Activated CD8-positive, alpha-beta memory T cell treated with anti-CD3 and anti-CD28 coated beads, Interleukin-2, amount 50 U/mL, for 48 hours (primary cell): ENCODE measurements at places on chromosomes 2 and 18.

DNA sequence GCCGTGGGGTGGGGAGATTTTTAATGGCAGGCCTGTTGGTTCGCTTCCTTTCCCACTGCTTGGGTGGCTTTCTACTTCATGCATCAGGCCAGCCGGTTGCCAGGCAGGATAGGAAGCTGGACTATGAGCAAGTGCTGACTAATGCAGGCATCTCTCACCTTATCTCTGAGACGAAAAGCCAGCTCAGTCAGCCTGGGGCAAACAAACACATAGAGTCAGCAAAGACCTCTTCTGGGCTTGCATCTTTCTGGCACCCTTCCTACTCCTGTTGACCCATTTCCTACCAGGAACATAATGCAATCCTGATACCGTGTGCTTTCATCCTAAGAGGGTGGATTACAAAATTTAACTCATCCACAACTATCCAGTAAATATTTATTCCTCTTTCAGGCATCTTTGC, 416.6 kb upstream of the MEX3C start:
- no peak for DNase-seq

DNA sequence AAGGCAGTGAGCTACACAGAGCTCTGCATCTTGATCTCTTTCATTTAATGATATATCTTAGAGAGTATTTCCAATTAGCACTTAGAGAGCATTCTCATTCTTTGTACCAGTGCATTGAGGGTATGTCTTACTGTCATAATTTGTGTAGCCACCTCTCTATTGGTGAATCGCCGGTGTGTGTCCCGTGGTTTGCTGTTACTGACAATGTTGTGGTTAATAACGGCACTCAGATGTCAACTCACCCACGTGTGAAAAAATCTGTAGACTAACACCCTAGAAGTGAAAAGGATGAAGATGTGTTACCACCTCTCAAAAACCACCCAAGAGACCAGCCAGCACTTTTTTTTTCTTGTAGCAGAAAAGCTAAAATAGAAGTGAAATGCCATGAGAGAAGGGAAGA, 37.1 kb downstream of the TEX51 start:
- no peak for DNase-seq

GRCh38 chr2:239836021-239836765, 188.9 kb downstream of the NDUFA10 start:
- peak; percentile 17 for DNase-seq

GRCh38 chr18:24935896-24936295, 416.1 kb downstream of the ZNF521 start:
- no peak for DNase-seq

DNA sequence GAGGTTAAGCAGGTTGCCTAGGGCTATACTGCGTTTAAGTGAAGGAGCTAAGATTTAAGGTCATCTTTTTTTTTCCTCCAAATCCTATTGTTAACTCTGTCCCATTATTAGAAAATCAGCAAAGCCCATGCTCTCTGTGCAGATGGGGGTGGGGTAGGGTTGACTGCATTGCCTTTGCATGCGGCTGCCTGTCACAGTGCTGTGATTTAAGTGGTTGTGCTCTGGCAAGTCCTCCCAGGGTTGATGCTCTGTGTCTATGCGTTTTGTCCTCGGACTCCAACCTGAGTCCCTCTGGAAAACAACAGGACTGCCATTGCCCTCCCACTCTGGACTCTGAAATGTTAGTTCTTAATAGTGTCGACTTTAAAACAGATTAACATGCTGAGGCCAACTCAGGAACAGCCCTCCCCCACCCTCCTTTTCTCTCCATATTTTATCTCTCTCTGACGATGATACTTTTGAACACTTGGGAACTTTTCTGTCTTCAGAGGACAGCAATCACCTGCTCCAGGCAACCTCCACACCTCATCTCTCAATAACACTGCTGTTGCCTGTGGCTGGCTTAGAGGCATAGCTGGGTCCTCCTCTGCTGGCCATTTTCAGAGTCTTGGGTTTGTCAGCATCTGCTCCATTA, 5.8 kb downstream of the FHOD3 start:
- no peak for DNase-seq

- no peak for DNase-seq
Measured at GRCh38 chr18:53764086-53764485, 460.4 kb downstream of the MBD2 start.

DNA sequence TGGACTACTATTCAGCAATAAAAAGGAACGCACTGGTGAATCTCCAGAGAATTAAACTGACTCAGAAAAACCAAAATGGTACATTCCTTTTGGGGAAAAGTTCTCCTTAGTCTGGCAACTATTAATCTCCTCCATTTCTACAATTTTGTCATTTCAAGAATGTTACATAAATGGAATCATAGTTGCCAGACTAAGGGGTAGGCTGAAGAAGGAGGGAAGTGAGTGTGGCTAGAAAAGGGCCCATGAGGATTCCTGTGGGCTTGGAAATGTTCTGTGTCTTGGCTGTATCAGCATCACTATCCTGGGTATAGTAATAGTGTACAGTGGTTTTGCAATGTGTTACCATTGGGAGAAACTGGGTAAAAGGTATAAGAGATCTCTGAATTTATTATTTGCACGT, 72.4 kb downstream of the ZAP70 start:
- no peak for DNase-seq

DNA sequence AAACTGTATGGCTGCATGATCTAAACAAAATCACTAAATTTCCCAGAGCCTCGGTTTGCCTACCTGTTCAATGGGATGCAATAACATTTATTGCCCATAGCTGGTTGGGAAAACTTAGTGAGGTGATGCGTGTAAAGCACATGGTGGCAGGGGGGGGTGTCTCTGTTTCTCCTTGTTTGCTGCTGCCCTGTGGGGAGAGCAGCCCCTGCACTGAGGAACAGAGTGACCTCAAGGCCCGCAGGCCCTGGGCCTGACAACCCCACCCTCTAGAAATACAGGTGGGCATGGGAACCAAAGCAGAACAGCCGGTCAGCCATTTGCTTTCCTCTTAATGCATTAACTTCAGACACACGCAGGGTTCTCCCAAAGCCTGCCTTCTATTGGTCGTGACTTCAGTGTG, 55.1 kb upstream of the SLC66A3 start:
- DNase-seq: peak; percentile 28

DNA sequence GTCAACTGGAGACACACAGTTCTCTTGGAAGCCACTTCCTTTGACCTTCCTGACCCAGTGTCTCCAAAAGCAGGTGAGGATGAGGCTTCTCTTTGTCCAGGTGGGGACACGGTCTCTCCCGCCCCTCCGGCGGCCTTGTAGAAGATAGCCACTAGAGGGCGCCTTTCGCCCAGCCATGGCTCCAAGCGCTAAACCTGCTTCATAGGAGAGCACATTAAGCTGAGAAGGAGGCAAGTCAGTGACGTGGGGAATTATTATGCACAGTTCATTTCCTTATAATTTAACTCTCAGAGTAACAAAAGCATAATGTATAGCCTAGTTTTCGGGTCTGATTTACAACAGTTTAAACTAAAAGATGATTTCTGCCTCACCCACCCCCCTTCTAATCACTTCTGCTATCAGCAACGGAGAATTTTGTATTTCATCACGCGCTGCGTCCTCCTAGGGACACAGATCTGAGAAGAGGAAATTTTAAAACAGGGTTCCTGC, 208.7 kb downstream of the ICOS start:
- peak; percentile 89 for DNase-seq

GRCh38 chr2:71588497-71589170, 135.3 kb downstream of the DYSF start:
- DNase-seq: no peak

- no peak for DNase-seq
Measured at GRCh38 chr2:38129987-38130386, 54.0 kb upstream of the CYP1B1 start.

DNA sequence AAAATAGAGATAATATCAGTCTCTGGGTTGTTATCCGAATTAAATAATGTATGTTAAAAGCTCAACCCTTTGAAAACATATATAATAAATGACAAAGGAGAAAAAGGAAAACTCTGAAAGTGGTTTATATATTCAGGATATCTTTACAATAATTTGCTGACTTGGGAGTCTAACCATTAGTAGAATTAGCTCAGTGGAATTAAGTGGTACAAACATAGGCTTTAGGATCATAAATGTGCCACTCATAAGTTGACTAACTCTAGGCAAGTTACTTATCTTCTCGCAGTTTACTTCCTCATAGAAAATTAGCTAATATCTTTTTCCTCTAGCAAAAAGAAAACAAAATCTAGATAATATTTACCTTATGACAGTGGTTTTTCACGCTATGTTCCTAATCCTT, 44.6 kb downstream of the HEATR5B start:
- DNase-seq: no peak
